ENCODE measurements at places on chromosomes 4 and X. TPM values are rescaled to one million over a fixed set of nuclear protein-coding genes. Genes with fewer than 3 reads are reported as not detected.

SCRG1 gene
- not detected for total RNA-seq

KLF3 gene
- total RNA-seq, result 8.1 TPM

AKAP14 gene
- total RNA-seq, result not detected

TMEM150C gene
- total RNA-seq, result not detected

AWAT2 gene
- total RNA-seq, result not detected

SGCB gene
- total RNA-seq, result 13.0 TPM

TLR6 gene
- 3.2 TPM for total RNA-seq

- H3K27me3 ChIP-seq, result peaks cover 27% of the 10 kb centered on the region
- H3K27ac ChIP-seq, result no peak overlapping the region
- H3K36me3 ChIP-seq, result no peaks in the 10 kb centered on the region
- H3K4me1 ChIP-seq, result no peaks in the 10 kb centered on the region
- H3K4me3 ChIP-seq, result no peak overlapping the region
Observed at GRCh38 chr4:87865960-87866598, 33.3 kb downstream of the MEPE start.

Data from activated CD8-positive, alpha-beta T cell treated with anti-CD3 and anti-CD28 coated beads, Interleukin-2, amount 10 ng/mL, durations not matched to agents 7 days and 5 days (primary cell).